CD8-positive, alpha-beta T cell (primary cell): ENCODE measurements at places on chromosomes 1 and 21.

DNA sequence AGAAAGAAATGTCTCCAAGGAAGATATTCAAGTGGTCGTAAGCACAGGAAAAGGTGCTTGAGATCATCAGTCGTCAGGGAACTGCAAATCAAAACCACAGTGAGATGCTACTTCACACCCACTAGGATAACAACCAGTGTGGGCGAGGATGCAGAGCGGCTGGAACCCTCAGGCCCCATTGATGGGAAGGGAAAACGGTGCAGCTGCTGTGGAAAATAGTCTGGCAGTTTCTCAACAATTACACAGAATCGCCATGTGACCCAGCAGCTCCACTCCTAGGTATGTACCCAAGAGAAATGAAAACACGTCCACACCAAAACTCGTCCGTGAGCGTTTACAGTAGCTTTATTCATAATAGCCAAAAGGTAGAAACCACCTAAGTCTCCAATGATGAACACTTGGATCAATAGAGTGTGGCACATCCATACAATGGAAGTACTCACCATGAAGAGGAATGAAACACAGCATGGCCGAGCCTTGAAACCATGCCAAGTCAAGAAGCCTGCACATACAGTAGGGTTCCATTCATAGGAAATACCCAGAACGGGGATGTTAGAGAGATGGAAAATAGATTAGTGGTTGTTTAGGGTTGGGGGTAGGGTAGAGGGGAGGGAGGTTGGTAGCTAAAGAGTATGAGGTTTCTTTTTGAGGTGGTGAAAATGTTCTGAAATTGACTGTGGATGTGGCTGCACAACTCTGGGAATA is 6.1 kb downstream of the DFFB start:
- DNase-seq, result no peak

DNA sequence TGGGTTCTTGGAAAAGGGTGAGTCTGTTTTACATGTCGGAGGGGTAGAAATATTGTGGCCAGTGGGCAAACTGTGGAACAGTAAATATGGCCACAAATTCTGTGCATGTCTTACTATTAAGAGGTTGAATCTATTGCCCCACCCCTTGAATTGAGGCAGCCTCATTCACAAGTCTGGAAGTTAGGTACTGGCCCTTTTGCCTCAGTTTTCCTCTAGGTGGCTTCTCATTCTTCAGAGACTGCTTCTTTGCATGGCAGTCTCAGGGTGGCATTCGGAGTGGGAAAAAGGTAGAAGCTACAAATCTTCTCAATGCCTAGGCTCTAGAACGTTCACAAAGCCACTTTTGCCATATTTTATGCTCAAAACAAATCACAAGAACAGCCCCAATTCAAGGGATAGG is 57.2 kb downstream of the SLC9C2 start:
- no peak for DNase-seq

DNA sequence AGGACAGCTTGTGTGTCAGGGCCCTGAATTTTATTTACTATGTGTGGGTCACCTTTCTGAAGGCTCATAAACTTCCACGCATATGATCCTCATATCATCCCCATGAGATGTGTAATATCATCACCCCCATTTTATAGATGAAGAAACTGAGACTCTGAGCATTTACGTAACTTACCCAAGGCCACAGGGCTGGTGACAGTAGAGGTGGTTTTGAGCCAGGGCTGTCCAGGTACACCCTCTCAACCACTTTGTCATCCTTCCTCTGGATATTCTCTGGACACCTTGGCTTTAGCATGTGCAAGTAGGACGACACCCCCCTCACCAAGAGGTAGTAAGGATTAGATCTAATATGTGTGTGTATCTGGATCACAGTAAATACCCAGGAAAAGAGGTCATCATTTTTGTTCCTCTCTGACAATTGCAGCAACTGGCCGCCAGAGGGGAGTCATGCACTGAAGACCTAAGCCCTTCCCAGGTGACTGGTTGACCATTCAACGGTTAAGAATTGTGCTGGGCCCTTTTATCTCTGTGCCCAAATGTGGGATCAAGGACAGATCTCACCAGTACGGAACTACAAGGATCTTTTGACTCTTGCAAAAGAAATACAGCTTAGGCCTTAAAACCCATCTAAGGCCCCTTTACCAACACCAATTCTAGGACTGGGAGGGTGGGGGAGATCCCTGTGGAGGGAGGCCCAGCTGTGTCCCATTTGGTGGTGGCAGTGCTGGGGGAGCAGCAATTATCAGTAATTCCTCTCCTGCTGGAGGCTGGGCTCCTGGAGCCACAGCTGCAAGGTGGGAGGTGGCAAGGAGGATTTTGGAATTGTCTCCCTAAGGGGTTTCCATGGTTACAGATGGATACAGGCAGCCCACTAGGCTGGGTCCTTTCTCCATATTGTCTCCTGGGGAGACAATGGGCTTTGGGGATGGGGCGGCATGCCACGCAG is 13.7 kb upstream of the E2F2 start:
- DNase-seq, result peak; percentile 81

DNA sequence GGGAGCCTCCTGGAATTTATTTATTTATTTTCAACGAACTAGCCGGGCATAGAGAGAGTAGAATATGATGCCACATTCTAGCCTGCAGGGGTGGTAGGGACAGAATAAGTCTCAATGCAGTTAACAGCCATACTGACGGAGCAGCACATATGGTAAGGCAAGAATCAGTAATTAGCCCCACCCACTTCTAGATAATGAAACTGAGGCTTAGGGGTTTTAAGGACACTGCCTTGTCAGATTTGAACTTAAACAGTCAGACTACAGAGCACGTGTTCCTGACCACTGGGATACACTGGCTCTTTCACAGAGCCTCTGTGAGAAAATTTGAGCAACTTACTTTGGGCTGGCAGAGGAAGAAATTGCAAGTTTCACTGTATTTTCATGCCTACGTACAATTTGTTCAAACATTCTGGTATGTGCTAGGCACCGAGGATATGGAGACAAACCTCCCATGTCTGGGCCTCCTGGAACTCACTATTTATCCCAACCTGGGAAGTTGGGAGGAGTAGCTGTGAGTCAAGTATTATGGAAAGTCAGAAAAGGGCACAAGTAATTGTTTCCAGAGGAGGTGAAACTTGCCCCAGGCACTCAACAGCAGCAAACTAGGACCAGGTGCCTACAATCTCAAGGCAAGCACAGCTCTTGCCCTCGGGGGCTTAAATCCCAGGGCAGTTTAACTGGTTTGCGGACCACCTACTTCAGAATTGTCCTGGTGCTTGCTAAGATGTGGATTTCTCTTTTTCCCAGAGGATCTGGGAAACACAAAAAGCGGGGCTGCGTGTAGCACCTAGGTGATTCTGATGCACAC is 1.6 kb upstream of the CLIC4 start:
- no peak for DNase-seq

DNA sequence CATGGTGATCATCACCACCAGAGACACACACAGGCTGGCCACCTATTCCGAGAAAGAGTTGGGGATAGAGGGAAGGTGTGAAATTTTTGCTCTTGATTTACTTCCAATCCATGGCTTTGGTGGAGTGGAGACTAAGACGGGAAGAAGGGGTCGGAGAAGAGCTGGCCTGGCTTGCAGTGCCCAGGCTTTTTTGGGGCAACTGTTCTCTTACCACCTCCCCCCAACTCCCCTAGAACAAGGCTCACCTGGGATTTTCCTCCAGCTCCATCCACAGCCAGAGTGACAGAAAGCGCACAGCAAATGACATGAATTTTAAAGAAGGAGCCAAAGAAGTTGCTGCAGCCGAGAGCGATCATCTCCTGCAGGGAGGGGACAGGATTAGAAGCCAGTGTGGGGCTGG is 16.0 kb downstream of the SLC26A9 start:
- no peak for DNase-seq

- DNase-seq, result peak; percentile 22
These were observed 392 bp upstream of the DMRTA2 start for GRCh38 chr1:50423670-50424000.
